Motor neuron (in vitro differentiated cells): ENCODE measurements at places on chromosomes 3 and 15. TPM values are rescaled to one million over a fixed set of nuclear protein-coding genes. Genes with fewer than 3 reads are reported as not detected.

NMNAT3 gene
- total RNA-seq: 0.66 and 0.81 TPM in 2 replicates

ISL2 gene
- total RNA-seq: 0.49 and 0.56 TPM in 2 replicates

MYD88 gene
- total RNA-seq: 3.2 and 4.0 TPM in 2 replicates

DNA sequence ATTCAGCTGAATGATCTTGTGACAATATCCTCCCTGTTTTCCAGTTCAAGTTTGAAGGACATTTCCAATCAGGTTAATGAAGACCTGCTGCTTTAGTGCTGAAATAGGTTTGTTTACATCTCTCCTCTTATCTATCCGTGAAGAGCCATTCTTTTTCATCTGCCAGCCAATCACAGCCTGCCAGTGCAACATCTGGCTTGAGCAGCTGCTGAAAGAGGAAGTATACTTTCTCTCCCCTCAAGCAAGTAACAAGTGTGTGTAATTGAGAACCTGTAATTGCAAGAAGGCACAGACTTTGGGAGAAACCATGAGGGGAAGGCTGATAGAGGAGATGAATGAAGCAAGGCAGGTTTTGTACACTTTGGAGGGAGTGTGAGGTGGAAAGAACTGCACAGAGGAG lies 404.3 kb downstream of the AGBL1 start:
- ATAC-seq: no peak

GRCh38 chr3:97948351-97949109 lies 23.7 kb downstream of the RIOX2 start:
- ATAC-seq: no peak

- no peak for ATAC-seq
Observed at GRCh38 chr3:70992562-70993204, 590.8 kb downstream of the FOXP1 start.

DNA sequence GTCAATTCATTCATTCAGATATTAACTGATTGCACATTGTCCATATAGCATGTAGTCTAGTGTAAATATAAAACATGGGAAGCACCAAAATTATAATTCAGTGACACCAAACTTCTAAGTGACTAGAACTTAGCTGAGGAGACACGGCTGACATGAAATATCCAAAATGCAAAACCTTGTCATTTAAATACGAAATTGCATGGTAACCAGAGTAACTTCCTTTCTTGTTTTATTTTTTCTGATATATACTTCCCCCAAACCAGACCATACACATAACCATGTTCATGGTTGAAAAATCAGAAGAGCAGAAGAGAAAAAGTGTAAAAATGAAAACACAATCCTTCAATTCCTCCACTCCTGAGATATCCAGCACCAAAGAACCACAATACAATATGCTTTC lies 38.0 kb downstream of the CBLB start:
- ATAC-seq: no peak

GRCh38 chr3:79018265-79018664 lies 749.5 kb downstream of the ROBO1 start:
- no peak for ATAC-seq

- ATAC-seq: peak; percentile 98
Observed at GRCh38 chr3:97232393-97233034, 418.1 kb downstream of the EPHA6 start.

DNA sequence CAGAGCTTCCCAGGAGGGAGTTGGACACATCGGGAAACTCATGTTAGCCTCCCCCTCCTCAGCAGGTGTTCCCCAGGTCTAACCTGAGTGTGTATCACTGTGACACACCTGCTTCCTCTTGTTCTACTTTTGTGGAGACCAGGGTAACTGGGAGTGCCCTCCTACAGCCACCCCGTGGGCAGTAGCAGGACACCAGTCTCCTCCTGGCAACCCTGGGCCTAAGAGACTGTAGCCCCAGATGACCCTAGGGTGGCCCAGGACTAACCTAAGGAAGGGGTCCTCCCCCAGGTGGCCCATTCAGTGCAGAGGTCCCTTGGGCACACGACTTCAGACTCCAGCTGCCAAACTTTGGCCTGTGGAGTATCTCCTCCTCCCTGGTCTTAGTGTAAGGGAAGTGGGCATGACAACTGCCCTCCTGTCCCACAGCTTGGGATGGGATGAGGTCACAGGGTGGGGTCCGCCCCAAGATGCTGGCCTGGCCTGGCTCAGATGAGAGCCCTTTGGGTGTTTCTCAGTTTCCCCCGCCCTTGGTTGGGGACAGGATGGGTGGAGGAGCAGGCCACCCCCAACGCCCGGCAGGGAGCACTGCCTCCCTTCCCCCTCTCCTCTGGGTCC lies 4.8 kb downstream of the CSK start:
- ATAC-seq: no peak
